HFF-Myc (cell line): ENCODE measurements at places on chromosomes 1 and 21.

DNA sequence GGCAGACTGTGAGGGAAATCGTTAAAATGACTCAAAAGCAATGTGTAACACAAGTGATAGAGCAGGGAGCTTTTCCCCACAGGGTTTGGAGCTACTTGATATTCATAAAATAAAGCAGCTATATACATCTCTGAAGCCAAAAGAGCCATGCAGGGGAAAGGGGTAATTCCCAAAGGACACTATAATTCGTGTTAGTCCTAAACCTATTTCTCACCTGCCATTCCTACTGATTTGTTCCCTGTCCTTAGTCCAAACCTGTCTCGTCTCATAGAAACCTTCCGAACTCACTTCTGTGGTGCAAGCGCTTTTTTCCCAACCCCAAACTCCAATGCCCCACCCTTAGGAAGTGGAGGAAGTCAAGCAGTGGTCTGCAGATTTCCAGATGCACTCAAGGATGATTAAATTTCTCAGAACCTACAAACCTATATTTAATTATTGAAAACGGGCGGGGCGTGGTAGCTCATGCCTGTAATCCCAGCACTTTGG lies 946 bp upstream of the HNRNPR start:
- DNase-seq = no peak

GRCh38 chr1:205800981-205801703 lies 11.9 kb downstream of the SLC41A1 start:
- no peak for DNase-seq

GRCh38 chr1:156149374-156150332 lies 3.7 kb upstream of the SEMA4A start:
- no peak for DNase-seq

- DNase-seq = no peak
Measured at GRCh38 chr1:101452825-101453224, 216.0 kb downstream of the S1PR1 start.

DNA sequence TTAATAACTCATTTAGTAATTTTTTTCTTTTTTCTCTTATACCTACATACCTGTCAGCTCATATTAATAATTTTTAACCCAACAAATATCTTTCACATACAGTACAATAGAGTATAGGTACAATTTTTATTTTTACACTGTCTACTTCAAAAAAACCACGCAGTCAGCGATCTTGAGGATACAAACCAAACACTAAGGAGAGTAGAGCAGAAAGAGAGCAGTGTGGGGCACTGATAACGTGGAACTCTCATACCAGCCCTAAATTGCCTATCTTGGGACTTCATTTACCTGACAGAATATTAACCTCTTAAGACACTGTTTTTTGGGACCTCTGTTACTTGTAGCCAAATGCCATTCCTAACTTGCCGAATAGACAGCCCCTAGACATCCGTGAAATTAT lies 5.5 kb downstream of the TRMT1L start:
- DNase-seq = no peak

- no peak for DNase-seq
Measured at GRCh38 chr1:91774520-91775203, 111.3 kb downstream of the TGFBR3 start.

DNA sequence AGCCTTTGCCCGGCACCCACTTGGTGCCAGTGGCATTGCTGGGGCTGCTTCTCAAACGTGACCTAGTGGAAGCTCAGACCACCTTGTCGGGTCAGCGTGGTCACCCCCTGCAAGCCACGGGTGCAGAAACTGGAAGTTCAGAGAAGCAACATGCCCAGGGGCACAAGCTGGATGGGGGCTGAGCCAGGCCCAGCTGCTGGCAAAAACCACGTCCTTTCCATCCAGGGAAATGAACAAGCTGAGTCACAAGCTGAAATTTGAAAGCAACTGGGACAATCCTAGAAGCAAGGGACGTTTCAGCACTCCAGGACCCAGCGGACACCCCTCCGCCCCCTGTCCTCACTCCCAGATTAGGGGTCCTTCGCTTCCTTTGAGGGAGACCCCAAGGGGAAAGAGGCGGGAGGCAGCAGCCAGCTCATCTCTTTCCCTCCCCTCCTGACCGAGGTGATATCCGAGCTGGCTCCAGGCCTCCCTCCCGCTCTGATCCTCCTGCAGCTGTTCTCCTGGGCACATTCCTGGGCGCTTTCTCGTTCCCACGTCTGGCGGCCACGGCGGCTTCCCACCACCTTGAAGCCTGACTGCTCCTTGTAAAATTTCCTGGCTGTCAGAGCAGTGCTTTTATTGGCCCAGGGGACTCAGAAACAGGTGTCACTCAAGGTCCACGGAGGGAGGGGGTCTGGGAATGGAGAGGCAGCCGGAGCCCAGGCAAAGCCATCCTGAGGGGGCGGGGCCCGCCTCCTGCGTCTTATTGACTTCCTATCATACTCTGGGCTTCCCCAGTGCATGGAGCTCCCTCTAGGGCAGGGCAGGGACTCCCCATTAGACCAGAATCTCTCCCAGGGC lies 62.8 kb downstream of the PAX7 start:
- DNase-seq = no peak

DNA sequence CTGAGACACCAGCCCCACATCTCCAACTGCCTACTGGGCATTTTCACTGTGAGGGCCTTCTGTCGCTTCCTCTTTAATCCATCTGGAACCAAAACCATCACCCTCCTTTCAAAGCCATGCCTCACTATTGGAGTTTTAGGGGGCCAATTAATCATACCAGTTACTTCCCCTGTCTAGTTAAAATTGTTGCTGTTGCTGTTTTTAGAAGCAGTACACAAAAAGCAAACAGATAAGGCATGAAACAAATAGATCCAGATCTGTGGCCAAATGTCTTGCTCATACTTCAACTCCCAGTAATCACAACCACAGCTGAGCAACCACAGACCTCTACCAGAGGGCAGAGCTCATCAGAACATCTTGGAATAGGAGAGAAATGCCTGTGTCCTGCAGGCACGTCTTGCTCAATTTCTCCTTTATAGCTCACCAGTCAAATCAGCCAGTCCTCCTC lies 133.8 kb upstream of the C1orf105 start:
- DNase-seq = peak; percentile 43

- DNase-seq = no peak
Measured at GRCh38 chr1:221886743-221887414, 145.0 kb upstream of the DUSP10 start.

DNA sequence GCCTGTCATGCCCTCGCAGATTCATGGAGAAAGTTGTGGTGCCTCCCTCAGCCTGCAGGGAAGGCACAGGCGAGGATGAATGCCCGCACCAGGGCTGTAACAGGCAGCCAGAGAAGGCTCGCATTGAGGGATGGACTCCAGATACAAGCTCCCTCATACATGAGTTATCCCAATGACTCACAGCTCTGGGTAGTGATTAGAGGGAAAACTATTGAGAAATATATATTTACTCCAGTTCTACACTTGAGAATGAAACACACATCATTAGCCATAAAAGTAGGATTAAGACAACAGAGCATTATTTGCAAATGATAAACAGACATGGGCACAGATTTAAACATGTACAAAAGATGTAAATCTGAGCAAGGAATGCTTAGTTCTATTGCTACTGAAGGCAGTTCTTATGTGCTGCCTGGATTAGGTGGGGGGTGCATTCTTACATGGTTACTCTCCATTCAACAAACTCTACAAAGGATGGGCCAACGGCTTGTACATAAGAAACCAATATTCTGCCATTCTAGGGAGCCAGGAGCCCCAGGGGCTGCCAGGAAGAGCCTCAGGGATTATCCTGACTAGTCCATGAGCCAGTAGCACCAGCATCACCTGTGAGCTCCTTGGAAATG lies 97.9 kb downstream of the CSMD2 start:
- DNase-seq = peak; percentile 11

- DNase-seq = no peak
Measured at GRCh38 chr1:70142075-70142474, 63.3 kb downstream of the LRRC40 start.

GRCh38 chr21:44405948-44406872 lies 49.1 kb upstream of the LRRC3 start:
- DNase-seq = no peak

DNA sequence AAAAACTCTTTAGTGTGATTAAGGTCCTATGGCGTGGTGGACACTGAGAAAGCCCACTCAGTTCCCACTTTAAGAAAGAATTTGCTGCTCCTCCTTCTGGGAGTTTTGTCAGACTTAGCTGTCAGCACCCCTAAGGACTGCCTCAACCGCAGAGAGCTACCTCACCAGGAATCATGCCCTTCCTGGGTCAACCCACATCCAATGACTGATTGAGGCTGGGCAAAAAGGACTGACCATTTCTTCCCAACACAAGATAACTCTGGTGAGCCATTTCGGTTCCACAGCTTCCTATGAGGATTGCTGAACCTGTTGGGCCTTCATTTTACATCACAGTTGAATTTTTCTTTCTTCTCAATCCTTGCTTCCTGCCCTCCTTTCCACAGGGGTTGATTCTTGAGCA lies 197.9 kb downstream of the NCAM2 start:
- DNase-seq = no peak

GRCh38 chr21:25640202-25640942 lies 1.3 kb downstream of the JAM2 start:
- DNase-seq = no peak

DNA sequence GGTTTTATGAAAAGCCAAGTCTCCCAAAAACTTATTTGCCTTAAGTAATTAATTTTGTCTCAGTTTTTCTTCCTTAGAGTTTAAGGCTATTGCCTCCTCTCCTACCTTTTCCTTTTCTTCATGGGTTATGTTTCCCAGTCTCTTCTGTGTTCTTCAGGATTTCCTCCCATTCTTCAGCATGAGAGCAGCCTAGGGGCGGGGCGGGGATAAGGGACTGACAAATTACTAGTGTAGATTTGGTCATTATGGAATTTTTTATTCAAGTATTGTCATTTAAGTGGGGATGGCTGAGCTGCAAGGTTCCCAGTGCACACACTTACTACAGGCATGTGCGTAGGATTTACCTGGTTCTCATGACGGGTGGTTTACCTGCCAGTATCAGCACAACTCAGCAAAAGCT lies 35.2 kb upstream of the PIGV start:
- no peak for DNase-seq

DNA sequence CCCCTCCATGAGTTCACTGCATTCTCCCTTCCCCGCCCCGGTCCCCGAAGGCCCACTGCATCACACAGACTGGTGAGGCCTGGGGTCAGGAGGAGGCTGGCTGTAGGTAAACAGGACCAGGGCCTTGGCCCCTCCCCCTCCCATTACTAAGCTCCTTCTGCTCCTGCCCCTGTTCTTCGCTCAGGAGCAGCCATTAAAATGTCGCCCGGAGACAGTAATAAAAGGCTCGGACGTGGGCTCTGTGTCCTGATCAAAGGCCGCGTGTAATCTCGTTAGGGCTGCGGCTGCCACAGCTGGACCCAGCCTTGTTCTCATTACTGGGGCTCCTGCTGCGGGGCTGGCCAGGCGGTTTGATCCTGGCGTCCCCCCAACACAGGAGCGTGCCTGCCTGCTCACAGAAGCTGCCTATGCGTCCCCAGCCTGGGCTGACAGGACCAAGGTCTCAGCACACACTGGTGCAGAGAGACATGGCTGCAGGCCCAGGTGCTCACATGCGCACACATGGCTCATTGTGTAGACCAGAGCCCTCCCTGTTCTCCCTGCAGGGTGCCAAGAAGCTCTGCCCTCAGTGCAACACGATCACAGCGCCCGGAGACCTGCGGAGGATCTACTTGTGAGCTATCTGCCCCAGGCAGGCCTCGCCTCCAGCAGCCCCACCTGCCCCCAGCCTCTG lies 24.0 kb downstream of the TMEM53 start:
- no peak for DNase-seq

- no peak for DNase-seq
Measured at GRCh38 chr1:223815020-223815853, 30.5 kb downstream of the TP53BP2 start.

DNA sequence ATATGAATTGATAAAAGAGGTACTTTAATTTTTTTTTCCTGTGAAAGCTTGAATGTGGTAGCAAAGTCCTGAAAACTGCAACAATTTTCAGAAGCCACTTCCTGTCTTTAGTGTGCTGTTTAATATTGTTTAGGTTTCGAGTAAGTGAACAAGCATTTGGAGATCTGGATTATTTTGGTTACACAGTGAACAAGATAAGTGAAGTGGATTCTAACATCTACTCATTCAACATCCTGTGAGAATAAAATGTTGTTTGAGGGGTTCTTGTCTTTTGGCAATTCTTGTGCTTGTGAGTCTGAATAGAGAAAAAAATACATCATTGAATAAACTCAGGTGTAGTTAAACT lies 35.2 kb upstream of the PLA2G4A start:
- no peak for DNase-seq
